LHCN-M2 (cell line): ENCODE measurements at places on chromosomes 2 and 18. TPM values are rescaled to one million over a fixed set of nuclear protein-coding genes. Genes with fewer than 3 reads are reported as not detected.

Gene MLPH
- total RNA-seq, result 145 and 155 TPM in 2 replicates

Gene NOSTRIN
- not detected in 2 replicates for total RNA-seq

Gene MPV17
- 81.4 and 113 TPM in 2 replicates for total RNA-seq

Gene SLC5A7
- total RNA-seq, result not detected in 2 replicates

Gene CELF4
- total RNA-seq, result not detected in 2 replicates

Gene CYTIP
- 0.92 and 1.7 TPM in 2 replicates for total RNA-seq

Gene FER1L5
- total RNA-seq, result not detected in 2 replicates

Gene SCN3A
- 0.06 TPM in 1 of 2 replicates, not detected in the other for total RNA-seq

Gene OR6B2
- total RNA-seq, result not detected in 2 replicates

Gene MAP2
- total RNA-seq, result 0.06 and 0.23 TPM in 2 replicates

Gene NRBP1
- total RNA-seq, result 130 and 140 TPM in 2 replicates

Gene POTEC
- total RNA-seq, result not detected in 2 replicates

Gene ACVR1C
- 0.80 and 0.83 TPM in 2 replicates for total RNA-seq

Gene SOWAHC
- total RNA-seq, result 6.4 and 7.3 TPM in 2 replicates

Gene GKN1
- total RNA-seq, result not detected in 2 replicates

Gene CCDC141
- total RNA-seq, result 2.4 and 3.7 TPM in 2 replicates

Gene SERPINB11
- not detected in 2 replicates for total RNA-seq

Gene TFPI
- total RNA-seq, result 482 and 608 TPM in 2 replicates

Gene FTCDNL1
- 0.75 and 0.77 TPM in 2 replicates for total RNA-seq

Gene LTBP1
- total RNA-seq, result 79.2 and 89.4 TPM in 2 replicates

Gene LYG2
- not detected in 2 replicates for total RNA-seq

Gene RTP5
- total RNA-seq, result not detected in 2 replicates

Gene C2orf15
- not detected in 2 replicates for total RNA-seq

Gene XDH
- 0.06 and 0.51 TPM in 2 replicates for total RNA-seq

Gene ADD2
- total RNA-seq, result not detected in 2 replicates

Gene MXD1
- total RNA-seq, result 0.83 and 1.8 TPM in 2 replicates

Gene CCDC74B
- 24.8 and 26.5 TPM in 2 replicates for total RNA-seq

Gene DSC2
- not detected in 2 replicates for total RNA-seq

Gene LBX2
- total RNA-seq, result 1.2 and 1.6 TPM in 2 replicates

Gene DNER
- 2.8 and 3.5 TPM in 2 replicates for total RNA-seq

Gene DNAJC5G
- not detected in 2 replicates for total RNA-seq

Gene INO80D
- total RNA-seq, result 3.5 and 6.3 TPM in 2 replicates

Gene MOGAT1
- not detected in 2 replicates for total RNA-seq

Gene LDLRAD4
- 0.58 TPM in 1 of 2 replicates, not detected in the other for total RNA-seq

Gene KLHL14
- not detected in 2 replicates for total RNA-seq

Gene METTL5
- 48.7 and 54.0 TPM in 2 replicates for total RNA-seq

Gene ADAM23
- total RNA-seq, result 3.1 and 6.8 TPM in 2 replicates

Gene IL36G
- not detected in 2 replicates for total RNA-seq

Gene SMAD7
- total RNA-seq, result 7.6 and 13.9 TPM in 2 replicates

Gene YWHAQ
- 451 and 455 TPM in 2 replicates for total RNA-seq

Gene ASXL3
- total RNA-seq, result under 0.01 TPM in 1 of 2 replicates, not detected in the other

Gene ARL4C
- 17.1 and 19.6 TPM in 2 replicates for total RNA-seq

Gene NXPH2
- not detected in 2 replicates for total RNA-seq

Gene GPR75
- total RNA-seq, result 0.51 and 0.92 TPM in 2 replicates

Gene FAM117B
- total RNA-seq, result 0.63 and 1.2 TPM in 2 replicates

Gene EFR3B
- 0.34 and 0.51 TPM in 2 replicates for total RNA-seq

Gene LRP2
- not detected in 2 replicates for total RNA-seq

Gene GCKR
- 0.11 and 0.32 TPM in 2 replicates for total RNA-seq

Gene MC5R
- not detected in 2 replicates for total RNA-seq

Gene GPR45
- not detected in 2 replicates for total RNA-seq

Gene ARHGAP15
- total RNA-seq, result 0.11 TPM in 1 of 2 replicates, not detected in the other

Gene GALR1
- total RNA-seq, result not detected in 2 replicates

Gene CPLX4
- total RNA-seq, result not detected in 2 replicates

Gene CNDP2
- 62.8 and 65.3 TPM in 2 replicates for total RNA-seq

Gene KIAA2012
- total RNA-seq, result not detected in 2 replicates

Gene ANKRD30BL
- not detected in 2 replicates for total RNA-seq

Gene RNF138
- total RNA-seq, result 26.2 and 52.5 TPM in 2 replicates

Gene UGT1A4
- not detected in 2 replicates for total RNA-seq

Gene CD226
- 0.38 and 0.69 TPM in 2 replicates for total RNA-seq
